ENCODE measurements at places on chromosomes 7 and 10.

DNA sequence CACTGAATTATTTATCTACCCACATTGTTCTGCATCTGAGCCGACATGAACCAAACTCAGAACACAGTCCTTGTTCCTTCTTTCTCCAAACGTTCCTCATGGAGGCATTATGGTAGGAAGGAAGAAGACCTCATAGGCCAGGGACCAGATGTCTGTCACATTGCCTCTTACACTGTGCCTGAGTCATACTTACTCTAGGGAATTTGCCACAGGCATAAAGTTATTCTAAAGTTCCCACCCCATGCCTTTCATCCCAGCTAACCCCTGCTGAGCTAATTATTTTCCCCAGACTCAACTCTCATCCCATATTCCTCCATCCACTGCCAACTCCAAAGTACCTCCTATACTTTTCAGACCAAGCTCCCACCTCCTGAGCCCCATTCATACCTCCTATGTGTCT is 21.2 kb downstream of the MAT1A start:
- no peak for DNase-seq

- DNase-seq, result no peak
Observed at GRCh38 chr10:64096941-64097340, 575.7 kb downstream of the REEP3 start.

- no peak for DNase-seq
Observed at GRCh38 chr7:159083698-159084068, 61.0 kb downstream of the VIPR2 start.

GRCh38 chr7:37540917-37541316 is 92.3 kb upstream of the ELMO1 start:
- DNase-seq, result no peak

DNA sequence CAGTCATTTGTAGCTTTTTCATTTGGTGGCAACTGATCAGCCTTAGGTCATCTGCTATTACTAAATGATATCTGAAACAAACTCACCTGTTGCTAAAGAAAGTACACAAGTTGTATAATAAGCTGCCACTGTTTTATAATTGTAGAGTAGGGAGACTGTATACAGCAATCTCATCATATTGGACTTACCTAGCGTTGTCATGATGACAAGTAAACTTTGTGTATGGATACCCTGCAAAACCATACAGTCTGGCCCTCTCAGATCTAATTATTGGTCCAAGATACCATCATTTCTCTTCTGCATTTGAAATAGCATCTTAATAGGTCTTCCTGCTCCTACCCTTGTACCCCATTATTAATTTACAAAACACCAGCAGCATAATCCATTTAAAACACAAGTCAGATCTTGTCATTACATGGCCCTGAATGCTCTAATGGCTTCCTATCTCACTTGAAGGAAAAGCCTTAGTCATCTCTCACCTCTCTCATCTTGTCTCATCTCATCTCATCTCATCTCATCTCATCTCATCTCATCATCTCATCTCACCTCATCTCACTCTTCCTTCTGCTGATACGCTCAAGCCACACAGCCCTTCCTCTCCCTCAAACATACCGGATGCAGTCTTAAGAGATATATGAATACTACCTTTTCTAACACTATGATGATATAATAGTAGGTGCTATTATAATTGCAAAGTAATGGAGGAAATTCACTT is 540.6 kb downstream of the MDFIC start:
- no peak for DNase-seq

DNA sequence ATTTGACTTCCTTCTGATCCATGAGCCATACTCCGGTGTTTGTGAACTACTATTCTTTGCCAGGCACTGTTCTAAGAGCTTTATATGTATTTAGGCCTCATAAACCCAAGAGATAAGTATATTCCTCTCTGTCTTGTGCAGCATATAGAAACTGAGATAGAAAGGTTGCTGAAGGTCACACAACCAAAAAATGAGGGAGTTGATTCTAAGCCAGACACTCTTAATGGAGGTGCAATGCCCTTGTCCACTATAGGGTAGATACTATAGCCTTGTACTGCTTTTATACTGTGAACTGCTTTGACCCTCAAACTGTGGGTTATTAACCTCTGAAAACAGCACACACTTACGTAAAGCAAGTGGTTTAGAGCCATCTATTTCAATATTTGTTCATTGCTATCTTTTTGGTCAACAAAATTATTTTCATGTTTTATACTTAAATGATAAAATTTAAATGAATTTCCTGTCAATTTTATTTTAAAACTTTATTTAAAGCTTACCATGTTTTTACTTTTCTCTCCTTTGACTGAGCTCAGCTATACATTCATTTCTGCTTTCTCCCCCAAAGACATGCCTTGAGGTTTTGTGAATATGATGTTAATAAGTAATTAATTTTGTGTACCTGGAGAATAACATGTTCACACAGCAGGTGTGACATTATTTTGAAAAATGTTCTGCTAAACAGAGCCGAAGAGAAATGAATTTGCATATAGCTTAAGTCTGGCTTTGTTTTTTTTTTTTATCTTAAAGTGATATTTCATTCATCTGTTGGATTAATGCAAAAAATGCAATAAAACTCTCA is 687.3 kb downstream of the DNAJB9 start:
- no peak for DNase-seq

DNA sequence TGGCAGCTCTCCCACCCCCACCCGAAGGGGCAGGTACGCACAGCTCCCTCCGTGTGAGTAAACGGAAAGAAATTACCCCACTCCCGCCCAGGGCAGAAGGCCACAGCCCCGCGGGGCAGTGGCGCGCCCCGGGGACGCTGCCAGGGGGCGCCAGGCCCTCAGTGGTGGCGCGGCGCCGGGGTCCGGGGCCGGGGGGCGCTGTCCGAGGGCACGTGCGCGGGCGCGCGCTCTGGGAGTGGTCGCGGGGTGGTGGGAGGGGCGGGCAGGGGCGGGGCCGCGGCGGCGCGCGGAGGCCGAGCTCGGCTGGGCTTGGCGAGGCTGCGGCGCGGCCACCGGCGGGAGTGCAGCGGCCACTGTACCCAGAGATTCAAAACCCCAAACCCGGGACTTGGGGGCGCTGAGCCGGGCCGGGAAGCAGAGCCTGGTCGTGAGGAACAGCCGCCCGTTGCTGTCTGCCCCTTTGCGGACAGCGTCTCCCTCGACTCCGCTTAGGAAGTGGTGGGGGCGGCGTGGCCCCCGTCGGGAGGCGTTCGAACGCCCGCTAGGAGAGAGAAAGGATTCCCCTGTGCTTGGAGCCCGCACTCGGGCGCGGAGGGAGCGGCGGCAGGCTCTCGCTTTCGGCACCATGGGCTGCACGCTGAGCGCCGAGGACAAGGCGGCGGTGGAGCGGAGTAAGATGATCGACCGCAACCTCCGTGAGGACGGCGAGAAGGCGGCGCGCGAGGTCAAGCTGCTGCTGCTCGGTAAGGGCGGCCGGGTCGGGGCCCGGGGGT is at the start of gene GNAI1:
Gene GNAI1 (plus strand): TSS at position 296 of the 773 bp plus-strand sequence. CDS start 330 bp downstream, at position 626.
- no peak for DNase-seq

DNA sequence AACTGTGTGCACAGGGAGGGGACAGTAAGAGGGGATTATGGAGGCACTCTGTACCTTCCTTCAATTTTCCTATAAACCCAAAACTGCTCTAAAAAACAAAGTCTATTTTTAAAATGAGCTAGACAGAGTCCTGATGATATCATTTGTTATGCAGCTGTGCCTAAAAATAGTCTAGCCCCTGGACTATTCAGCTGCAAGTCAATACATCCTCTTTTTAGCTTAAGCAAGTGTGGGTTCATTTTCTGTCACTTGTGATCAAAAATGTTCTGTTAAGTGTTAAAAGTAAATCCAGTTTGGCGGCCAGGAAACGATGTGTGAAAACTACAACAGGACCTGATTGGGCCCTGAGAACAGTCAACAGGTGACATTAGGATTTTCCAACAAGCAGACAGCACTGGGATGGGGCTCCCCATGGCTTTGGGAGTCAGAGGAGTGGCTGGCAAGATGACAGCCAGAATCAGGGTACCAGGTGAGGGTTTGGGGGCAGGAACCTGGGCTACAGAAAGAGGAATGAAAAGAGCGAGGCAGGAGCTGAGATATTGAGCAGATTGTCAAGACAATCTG is 33.9 kb downstream of the FAM107B start:
- DNase-seq, result no peak

GRCh38 chr7:157521061-157521731 is 184.4 kb downstream of the DNAJB6 start:
- no peak for DNase-seq

DNA sequence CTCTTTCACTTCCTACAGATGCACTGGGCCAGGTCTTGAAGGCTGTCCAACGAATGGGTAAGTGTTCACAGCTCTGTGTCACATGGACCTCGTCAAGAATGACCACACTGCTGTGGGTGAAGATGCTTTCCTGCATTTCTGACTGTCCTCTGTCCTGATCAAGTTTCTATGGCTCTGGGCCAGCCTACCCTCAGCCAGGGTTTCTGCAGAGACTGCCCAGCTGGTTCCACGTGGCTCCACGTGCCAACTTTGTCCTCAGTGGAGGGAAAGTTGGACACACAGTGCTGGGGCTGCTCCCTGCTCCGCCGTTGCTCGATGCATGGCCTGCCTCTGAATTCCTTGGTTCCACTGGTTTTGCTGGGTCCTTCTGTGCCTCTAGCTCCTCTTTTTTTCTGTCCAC is 152.3 kb downstream of the EGFR start:
- no peak for DNase-seq

DNA sequence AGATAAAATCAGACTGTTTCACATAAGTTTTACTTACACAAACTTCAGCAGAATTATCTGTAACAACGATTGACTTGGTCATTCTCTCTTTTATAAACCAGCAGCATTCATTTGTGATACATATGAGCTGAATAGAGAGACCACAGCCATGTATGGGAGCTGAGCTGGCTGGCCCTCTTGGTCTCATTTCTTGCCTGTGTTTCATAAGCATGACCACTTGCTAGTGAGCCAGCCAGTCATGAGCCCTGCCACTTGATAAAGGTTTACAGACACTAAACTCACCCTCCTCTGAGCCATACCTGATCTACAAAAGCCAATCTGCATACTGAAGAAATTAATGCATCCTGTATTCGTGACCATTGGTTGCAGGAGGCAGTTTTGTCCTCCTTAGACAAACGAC is 82.1 kb downstream of the PKD1L1 start:
- no peak for DNase-seq

DNA sequence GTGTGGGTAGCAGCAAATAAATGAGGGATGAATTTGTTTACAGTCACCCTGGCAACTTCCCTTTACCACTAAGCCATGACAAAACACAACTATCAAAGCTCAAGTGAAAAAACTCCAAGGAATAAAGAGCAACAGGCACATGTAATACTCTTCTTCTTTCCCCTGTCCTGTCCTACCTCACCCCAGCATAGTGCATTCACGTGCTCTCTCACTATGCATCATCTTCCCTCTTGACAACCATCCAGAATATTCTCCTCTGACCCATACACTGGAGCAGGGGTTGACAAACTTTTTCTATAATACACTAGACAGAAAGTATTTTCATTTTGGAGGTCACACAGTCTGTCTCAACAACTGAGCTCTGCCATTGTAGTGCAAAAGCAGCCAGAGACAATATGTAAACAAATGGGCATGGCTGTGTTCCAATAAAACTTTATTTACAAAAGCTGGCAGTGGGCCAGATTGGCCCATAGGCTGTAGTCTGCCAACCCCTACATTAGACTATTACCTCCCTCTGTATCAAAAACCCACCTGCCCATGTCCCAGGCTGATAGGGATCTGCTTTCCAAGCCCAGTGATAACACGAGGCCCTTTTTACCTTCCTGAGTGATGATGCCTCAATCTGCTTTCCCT is 354.5 kb downstream of the FGFR2 start:
- DNase-seq, result no peak

GRCh38 chr7:47227762-47228177 is 354.1 kb downstream of the TNS3 start:
- no peak for DNase-seq

GRCh38 chr7:128437426-128438332 is 18.0 kb upstream of the HILPDA start:
- DNase-seq, result no peak

DNA sequence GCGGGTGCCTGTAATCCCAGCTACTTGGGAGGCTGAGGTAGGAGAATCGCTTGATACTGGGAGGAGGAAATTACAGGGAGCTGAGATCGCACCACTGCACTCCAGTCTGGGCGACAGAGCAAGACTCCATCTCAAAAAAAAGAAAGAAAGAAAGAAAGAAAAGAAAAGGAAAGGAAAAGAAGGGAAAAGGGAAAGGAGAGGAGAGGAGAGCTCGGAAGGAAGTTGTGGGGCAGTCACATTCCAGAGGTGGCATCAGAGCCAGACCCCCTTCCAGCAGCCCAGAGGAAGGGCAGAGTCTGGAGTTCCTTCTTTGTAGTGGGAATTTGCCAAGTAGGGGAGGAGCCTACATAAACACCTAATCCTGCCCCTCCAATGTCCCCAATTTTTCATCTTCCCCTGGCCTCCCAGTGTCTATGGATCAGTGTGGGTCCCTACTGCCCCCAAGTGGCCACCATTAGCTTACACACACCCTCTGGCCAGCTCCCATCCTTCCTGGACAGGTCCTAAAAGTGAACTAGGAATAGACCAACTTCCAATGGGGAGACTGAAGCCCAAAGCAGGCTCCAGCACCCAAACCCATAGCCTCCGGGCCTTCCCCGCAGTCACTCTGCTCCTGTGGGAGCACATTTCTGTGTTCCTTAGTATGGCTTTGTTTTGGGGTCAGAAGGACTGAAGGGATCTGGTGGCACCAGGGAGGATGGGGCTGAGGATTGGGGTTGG is 39.6 kb upstream of the HSPB1 start:
- DNase-seq, result no peak

DNA sequence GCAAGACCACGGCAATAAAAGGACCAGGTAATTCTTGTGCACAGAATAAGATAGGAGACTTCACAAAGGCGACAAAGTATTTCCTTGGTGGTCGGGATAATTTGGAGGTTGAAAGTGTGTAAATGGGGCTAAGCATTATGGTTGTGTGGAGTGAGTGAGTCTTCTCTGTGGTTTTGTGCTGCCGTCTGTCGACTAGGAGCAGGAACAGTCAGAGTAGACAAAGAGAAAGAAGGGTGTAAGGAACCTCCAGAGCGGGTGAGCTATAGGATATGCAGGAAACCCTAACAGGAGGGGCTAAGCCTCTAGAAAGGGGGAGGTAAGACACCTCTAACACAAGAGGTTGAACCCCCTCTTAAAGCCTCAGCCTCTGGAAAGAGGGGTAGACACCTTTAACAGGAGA is 201.6 kb downstream of the SH2D4B start:
- no peak for DNase-seq

DNA sequence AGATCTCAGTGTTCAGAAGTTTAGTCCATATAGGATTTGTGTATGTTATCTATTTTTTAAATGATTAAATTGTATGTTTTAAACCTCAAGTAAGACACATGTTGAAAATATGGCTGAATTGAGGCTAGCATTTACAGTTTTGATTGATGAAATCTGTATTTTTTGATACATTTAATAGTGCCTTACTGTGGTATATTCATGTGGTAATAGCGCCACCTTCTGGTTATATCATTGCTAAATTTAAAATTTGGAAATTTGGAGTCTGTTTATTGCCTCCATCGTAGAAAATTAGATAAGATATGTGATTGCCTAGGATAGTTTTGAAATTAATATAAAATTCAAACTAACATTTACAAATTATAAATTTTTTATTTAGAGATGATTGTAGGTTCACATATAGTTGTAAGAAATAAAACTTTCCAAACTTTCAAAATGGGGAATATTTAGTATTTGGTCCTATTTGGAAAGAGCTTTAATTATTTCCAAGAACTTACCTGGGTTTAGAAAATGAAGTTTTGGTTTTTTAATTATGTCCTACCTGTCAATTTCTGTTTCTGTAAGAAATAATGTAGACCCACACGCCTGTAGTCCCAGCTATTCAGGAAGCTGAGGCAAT is 19.1 kb upstream of the ARMS2 start:
- DNase-seq, result no peak

GRCh38 chr7:66150471-66150870 is 35.8 kb downstream of the CRCP start:
- no peak for DNase-seq

All from stimulated activated CD4-positive, alpha-beta T cell treated with anti-CD3 and anti-CD28 coated beads, TNF-alpha, amount 100 ng/mL, for 1 hour (primary cell).